ENCODE measurements at places on chromosomes 4 and X.

GRCh38 chr4:102403116-102403515 lies 57.8 kb upstream of the SLC39A8 start:
- DNase-seq: no peak

GRCh38 chrX:152946681-152947080 lies 47.2 kb downstream of the PNMA5 start:
- no peak for DNase-seq

GRCh38 chr4:109368661-109369060 lies 65.0 kb upstream of the SEC24B start:
- DNase-seq: no peak

DNA sequence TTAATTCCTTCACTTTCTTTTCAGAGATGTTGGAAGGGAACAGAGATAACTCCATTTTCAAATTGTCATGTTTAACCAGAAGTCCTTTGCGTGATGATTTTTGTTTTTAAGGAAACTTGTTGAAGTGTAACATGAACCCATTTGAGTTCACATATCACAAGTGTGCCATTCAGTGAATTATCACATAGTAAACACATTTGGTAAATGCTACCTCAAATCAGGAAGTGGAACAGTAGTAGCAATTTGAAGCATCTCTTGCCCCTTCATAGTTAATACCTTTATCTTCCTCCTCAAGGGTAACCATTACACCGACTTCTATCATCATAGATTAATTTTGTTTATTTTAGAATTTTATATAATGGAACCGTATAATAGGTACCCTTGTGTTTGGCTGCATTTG lies 35.8 kb downstream of the KDM6A start:
- no peak for DNase-seq

All from cerebellar nuclear complex (tissue), 1 donor.